ENCODE measurements at places on chromosomes 7 and 10. TPM values are rescaled to one million over a fixed set of nuclear protein-coding genes. Genes with fewer than 3 reads are reported as not detected.

CTAGE8 gene
- total RNA-seq = 2.6 TPM

AKR1C4 gene
- total RNA-seq = not detected

SFTPA2 gene
- 1.3 TPM for total RNA-seq

PLXDC2 gene
- 3.4 TPM for total RNA-seq

DNA sequence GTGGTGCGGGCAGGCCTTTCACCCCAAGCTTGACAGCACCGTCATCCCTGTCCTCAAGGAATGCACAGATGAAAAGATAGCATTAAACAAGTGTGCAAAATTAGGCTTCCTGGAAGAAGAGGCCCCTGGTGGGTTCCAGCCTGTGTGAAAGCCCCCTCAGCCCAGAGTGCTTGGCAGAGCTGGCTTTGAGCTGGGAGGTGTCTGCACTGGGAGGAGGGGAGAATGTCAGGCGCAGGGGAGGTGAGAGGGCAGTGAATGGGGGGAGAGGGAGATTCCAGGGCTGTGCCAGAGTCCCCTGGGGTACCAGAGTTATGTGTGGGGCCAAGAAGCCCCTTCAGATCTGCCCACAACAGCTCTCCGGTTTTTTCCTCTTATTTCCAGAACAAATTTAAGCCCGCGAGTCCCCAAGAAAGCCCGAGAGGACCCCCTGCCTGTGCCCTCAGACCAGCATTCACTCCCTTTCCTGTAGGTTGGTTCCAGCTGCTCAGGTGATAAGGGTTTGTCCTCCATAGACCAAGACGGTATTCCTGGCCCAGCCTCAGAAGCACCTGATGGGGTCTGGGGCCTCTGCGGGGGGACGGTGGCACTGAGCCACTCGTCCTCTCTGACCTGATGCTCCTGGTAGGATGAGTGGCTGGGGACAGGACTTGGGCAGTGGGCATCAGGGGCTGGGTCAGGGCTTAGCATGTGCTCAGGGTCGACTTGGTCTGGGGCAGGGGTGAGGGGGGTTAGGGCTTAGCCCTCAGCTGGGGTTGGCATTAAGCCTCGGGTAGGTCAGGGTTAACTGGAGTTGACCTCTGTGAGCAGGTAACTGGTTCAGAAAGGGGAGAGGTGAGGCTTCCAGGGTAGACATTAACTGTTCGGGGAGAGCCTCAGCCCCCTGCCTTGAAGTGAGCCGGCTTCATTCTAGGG lies 43.4 kb downstream of the ADCYAP1R1 start:
- DNase-seq = no peak

GRCh38 chr10:93288679-93289634 lies 193.2 kb downstream of the MYOF start:
- peak; percentile 47 for DNase-seq

- no peak for DNase-seq
Measured at GRCh38 chr10:48463318-48464003, 141.4 kb downstream of the ARHGAP22 start.

DNA sequence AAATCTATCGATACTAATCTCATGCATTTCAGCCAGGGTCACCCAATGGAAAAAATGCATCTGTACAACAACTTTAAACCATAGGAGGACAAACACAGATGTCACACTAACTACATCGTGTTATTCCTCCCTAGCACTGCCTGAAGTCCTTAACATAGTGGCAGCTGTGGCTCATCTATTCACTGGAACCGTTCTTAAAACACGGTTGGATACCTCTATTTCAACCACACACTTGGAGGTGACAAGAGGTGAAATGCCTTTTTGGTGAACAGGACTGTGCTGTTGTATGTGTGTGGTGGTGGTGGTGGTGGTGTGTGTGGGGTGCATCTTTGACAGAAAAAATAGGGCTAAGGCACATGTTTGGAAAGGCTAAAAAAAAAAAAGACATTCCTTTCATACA lies 93.1 kb downstream of the NRP1 start:
- no peak for DNase-seq

DNA sequence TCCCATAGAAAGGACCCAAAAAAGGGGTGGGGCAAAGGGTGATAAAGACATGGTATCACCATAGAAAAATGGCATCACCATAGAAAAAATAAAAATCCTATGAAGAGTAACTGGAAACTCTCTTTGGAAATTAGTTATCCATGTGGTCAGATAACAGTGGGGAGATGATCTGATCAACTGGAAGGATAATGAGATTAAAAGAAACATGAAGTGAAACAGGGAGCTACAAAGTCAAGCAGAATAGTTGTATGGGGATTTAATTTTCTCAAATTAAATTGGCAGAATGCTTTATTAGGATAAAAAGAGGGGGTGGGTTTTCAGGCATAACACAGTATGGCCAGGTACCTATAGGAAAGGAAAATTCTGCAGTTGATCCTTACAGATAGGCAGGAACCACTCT lies 111.2 kb downstream of the WNT2 start:
- no peak for DNase-seq

DNA sequence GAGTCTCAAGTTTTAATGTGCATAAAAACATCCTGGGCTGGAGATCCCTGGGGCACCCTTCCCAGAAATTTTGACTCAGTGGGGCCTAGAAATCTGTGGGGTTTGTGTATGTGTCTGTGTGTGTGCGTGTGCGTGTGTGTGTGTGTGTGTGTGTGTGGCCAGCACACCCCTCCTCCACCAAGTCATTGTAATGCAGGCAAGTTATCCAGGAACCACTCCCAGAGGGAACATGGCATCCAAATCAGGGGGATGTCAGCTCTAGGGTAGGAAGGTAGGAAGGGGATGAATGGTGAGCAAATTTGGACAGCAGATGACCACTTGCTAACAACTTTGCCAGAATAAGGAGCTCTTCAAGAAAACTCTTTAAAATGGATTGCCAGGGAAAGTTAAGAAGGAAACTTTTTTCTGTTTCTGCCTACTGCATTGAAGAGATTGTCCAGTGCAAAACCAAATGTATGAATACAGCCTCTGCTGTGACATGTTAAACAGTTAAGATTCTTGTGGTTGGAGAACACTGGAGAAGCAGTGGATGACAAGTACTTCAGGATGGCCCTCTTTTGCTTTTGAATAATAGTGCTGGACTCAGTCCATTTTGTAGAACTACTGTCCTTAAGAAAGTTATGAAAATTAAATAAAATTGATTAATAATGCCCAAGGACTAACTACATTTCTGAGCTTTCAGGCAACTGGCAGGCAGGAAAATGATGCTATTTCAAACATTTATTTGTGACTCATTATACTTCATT lies 12.3 kb downstream of the STAMBPL1 start:
- DNase-seq = no peak

GRCh38 chr7:122867471-122867980 lies 18.7 kb downstream of the CADPS2 start:
- DNase-seq = no peak

DNA sequence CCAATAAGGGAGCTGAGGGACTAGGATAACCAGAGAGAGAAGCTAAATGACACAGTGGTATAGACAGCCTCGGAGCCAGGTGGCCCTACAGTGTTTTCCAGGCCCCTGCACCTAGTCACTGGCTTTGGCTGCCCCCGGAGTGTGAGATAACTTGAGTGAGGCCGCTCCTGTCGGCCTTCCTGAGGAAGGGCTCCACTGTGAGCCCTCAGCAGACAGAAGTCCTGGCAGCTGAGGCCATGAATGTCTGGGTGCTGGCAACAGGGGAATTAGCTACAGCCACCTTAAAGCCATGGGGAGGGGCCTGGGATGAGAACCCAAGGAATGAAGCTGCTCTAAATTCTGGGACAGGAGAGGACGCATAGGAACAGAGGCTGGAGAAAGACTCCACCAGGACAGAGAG lies 4.6 kb upstream of the GDF10 start:
- no peak for DNase-seq

DNA sequence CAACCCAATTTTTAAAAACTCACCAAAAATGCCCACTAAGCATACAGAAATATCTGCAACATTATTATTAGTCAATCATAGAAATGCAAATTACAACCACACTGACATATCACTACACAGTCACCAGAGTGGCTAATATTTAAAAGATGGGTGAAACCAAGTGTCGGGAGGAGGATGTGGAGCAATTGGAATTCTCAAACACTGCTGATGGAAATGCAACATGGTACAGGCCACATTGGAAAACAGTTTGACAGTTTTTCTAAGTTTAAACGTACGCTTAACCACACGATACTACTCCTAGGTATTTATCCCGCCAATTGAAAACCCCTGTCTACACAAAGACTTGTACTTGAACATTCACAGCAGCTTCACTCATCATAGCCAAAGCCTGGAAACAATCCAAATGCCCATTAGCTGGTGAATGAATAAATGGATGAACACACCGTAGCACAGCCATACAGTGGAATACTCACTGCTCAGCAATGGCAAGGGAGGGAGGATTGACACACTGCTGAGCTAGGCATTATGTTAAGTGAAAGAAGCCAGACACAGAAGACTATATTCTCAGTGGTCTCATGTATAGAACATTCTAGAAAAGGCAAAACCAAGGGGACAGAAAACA lies 16.3 kb downstream of the GCK start:
- no peak for DNase-seq

DNA sequence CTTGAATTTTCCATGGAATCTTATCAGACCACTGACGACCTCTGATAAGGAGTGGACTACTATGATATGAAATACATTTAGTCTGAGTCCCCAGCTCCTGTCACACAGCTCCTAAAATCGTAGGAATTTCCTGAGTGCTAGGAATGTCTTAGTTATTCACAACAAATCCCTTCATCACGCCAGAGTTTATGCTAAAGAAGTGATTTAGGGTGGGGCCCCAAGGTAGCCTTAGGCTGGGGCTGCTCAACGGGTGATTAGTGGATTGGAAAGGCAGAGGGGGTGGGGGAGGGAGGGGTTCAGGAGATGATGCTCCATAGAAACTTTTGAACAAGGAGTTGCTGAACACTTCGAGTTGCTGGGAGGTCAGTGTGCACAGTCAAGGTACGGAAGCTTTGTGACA lies 7.0 kb upstream of the TET1 start:
- DNase-seq = no peak

DNA sequence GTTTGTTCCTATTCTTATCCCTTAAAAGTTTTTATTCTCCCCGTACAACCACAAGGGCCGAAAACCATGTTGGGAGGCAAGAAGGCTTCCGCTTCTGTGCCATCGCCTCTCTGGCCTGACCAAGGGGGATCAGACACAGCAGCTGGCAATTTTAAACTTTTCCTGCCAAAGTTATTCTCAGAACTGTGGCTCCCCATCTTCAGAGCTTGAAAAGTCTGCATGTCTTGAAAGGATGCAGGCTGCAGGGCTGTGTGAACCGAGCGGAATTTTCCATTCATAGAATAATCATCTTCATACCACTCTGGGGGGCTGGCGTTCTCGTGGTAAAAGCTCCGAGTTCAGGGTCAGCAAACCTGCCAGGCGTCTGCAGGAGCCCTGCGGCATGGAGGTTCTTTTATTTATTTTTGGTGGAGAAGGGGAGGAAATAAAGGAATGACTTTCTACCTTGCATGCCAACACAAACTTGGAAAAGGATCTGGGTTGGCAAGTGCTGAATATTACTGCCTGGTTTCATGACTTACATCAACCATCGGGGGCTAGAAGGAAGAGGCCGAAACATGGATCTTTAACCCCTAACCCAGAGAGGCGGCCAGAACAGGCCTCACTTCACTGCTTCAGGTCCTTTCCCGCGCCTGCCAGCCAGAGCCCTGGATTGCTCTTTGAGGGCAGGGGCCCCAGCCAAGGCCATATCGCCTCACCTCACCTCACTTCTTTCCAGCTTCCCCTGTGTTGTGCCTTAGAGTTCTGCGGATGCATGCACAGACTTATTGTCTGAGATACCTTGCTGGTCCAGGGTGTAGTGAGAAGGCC lies 3.0 kb upstream of the NANOS1 start:
- DNase-seq = no peak

All from pancreas (tissue), 10 donors.